ENCODE measurements at places on chromosomes 13 and 19.

GRCh38 chr19:17346109-17346671 lies 8.8 kb downstream of the GTPBP3 start:
- DNase-seq: no peak

- no peak for DNase-seq
These were observed 19.7 kb upstream of the EHD2 start for GRCh38 chr19:47693489-47693888.

DNA sequence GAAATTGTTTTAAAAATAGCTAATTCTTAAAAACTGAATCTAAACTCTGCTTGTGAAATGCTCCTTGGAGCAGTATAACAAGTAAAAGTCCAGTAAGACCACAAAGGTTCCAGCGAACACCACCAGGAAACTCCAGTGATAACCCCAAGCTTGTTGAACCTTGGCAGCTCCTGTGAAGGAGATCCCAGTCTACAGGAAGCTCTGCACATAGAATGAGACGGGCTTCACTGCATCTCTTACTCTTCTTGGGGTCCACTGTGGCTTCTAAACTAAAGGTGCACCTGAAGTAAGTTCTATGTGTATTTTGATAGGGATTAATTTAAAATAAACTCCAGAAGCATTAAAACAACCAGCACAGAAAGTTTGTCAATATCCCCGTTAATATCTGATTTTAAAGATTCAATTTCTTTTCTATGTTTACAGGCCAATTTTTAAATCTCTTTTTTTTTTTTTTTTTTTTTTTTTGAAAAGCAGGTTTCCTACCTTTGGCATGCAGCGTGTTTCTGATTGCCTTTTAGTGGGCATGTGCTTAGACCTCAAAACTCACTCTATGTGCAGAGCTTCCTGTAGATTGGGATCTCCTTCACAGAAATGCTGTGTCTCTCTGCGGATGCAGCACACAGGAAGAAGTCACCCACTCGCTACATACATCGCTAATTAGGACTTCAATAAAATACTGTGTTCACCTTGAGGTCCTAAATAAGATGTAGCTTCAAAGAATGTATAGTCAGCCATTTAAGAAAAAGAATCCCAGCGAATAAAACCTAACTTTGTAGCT lies 508.5 kb downstream of the KLF12 start:
- no peak for DNase-seq

GRCh38 chr13:59459972-59460371 lies 703.8 kb downstream of the DIAPH3 start:
- no peak for DNase-seq

- DNase-seq: no peak
These were observed 47.7 kb upstream of the ATP12A start for GRCh38 chr13:24632382-24633121.

DNA sequence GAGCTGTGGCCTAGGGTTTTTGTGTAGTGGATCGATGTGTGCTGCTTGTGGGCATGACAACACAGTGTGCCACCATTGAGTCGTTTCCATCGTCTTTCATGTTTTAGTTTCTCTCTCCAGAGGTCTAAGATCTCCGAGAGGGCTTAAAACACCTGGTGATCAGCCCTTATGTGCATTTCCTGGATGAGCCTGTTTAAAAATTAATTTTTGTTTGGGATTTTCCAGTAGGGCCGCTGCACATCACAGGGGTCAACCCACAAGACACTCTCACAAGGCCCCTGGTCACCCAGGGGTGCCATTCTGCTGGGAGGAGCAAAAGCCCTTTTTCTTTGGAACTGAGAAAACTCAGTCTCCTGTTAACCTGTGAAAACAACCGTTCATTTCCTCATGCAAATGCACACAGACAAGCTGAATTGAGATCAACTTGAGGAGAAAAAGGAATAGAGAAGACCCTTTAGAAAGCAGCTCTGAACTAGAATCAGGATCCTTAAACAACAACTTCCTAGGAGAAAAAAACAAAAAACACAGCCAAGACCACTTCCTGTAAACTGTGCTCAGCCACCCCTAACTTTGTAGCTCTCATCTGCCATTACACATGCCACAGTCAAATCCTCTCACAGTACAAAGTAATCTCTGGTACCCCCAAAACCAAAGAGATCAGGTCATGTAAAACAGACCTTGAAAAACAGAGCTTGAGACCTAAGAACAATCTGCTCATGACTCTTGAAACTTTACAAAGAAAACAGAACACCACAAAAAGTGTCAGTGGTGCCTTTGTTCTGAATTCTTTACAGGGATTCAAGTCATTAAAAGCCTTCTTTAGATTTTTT lies 8.3 kb upstream of the MTRF1 start:
- DNase-seq: no peak

DNA sequence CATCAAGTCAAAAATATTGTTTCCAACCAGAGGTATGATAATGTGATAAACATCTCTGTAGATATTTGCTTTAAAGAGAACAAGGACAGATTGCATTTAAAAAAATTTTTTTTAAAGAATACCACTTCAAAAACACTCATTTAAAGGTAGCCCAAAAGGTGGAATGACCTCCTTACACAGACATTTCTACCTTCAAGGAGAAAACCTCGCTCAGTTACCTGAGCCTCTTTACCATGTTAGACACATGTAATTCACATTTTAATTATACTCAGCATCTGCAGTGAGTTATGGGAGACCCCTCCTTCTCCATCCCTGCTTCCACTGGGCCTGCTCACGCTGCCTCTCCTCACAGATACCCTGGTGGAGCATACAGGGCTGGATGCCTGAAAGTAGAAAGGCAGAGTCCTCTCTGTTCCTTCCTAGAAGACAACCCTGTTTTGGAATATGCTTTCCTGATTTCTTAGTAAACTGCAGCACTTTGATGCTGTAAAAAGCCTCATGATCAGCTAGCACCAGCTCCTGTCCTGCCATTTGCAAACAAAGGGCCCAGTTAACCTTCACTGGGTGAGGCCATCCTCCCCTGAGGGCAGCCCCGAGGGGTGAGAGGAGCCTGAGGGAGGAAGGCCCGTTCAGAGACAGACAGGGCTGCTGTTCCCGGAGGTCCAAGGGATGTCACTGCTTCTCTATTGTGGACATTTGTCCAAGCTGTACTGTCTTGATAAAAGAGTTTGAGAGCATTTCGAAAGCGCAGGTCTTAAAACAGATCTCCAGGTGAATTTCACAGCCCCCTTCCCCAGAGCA lies 117.8 kb downstream of the IRS2 start:
- no peak for DNase-seq

DNA sequence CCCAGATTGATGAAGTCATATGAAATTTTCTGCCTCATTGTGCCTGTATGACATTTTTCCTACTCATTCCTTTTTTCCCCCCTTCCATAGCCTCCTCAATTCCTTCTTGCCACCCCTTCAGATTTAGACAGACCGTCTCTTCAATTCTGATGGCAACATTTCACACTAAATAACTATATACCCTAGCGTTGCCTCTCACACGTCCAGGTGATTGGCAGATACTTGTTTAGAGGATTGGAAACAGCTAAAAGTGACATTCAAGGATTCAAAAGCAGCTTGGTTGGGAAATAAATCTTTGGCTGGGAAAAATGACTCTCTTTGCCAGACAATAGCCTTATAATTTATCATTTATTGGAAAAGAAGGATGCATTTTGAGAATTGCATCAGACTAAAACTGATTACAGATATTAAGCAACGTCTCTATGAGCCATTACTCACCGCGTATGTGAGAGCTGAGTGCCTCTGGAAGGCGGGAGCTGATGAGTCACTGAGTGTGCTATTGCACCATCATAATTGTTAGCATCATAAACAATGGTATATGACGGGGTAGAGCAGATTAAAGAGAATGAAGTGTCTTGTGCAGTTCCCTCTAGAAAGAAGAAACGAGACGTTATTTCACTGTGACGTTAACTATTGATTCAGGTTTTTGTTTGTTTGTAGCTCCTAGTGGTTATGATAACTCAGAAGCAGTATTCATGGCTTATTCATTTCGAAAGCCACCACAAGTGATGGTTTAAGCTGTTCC lies 61.1 kb upstream of the FAM216B start:
- peak; percentile 44 for DNase-seq

- DNase-seq: no peak
These were observed 763 bp downstream of the FXYD7 start for GRCh38 chr19:35143818-35144217.

DNA sequence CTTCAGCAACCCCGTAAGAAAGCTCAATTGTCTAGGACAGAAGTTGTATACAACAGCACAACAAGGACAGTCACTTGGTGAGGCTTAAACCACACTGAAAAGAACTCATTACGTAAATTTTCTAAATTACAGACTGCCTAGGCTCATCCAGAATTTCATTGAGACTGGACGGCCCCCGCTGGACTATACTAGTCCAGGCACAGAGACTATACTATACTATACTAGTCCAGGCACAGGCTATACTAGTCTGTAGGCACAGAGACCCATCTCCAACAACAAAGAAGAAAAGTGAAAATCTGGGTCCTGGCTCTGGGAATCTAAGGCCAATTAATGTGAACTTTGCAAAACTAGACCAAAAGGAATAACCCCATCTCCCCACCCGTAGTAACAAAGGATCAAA lies 700 bp downstream of the ZNF816 start:
- no peak for DNase-seq

GRCh38 chr19:23526302-23526701 lies 131.0 kb upstream of the ZNF91 start:
- DNase-seq: no peak

DNA sequence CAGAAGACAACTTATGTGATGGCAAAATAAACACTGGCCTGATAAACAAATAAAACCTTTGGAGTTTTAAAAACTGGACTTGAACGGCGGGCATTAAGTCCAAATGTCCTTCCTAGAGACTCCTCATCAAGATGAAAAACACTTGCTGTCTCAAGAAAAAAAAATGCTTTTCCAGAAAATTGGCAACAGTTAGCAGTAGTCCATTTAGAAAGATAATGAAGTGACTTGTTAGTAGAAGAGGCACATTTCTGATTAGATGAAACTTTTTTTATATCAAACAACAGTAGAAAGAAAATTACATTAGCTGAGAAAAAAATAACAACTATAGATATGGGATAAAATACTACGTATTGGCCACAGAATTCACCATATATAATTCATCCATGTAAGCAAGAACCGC lies 1750.7 kb upstream of the PCDH20 start:
- no peak for DNase-seq

- DNase-seq: peak; percentile 30
These were observed 460.3 kb upstream of the KLHL1 start for GRCh38 chr13:70568571-70568970.

- DNase-seq: no peak
These were observed 298.4 kb downstream of the SLITRK6 start for GRCh38 chr13:85500696-85501256.

- no peak for DNase-seq
These were observed 437.6 kb downstream of the HS6ST3 start for GRCh38 chr13:96527497-96527896.

DNA sequence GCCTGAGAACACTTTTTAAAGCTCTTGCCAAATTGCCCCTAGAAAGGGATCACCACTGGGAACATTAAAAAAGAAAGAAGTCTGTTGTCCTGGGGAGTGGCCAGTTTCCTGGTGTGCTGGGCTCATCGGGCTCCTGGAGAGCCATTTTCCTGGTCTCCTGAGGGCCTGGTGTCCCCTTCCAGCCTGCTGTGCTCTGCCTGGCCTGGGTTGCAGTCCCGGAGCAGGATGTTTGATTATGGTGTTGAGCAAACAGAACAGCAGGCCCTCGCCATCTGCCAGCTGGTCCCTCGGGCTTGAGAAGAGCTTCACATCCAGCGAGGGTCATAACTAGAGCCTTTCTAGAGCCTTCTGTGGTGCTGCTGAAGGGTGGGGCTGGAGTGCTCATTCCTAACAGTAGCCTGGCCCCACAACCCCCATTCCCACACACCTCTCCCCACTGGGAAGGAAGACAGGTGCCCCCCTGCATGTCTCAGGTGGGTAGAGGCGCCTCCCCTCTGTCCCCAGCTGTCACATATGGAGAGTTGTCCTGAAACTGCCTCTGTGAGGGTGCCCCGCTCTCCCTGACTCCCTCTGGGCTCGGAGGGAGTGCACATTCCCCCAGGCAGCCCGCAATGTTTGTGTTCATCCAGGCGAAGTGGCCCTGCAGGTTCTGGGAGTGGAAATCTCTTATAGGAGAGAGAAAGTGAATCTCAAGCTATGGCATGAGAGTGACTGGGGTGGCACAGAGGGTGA lies 151.1 kb downstream of the SIPA1L3 start:
- DNase-seq: no peak

DNA sequence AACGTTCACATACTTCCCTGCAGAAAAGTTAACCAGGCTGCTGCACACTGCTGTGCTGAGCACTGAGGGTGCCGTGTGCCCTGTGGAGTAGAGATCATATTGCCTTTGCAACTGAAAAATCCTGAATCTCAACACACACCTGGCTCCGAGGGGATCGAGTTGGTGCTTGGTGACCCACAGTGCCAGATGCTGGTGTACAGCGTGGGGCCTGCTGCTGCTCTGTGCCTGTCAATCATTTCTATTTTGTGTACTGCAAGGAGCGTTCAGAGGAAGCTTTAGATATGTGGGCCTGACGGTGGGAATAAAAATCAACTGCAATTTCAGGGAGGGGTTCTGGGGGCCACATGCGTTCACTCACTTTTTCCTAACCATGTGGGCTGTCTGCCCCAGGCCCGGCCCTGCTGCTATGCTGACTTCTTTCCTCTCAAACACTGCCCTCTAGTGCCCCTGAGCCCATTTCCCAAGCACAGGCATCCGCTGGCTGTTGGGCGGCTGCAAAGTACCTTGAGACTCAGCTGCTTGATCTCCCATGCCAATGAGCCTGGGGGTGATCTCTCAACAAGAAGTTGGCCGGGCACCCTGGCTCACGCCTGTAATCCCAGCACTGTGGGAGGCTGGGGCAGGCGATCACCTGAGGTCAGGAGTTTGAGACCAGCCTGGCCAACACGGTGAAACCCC lies 9.7 kb upstream of the LENG8 start:
- DNase-seq: no peak

DNA sequence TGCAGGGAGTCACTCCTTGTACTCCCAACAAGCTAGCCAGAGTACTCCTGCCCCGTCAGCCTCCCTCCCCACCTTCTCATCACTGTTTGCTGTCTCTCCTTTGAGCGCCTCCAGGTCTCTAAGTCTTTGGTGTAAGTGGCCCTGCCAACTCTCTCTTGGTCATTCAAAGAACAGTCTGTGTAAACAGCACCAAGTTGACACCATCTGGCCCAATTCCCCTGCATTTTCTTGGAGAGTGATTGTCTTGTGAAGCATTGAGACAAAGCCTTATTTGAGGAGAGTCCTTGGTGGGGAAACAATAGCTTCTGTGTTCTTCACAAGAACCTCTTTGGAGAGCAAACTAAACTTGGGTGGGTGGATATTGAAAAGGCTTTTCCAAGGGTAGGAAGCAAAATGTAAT lies 114.6 kb upstream of the RNF113B start:
- no peak for DNase-seq

- DNase-seq: no peak
These were observed 15.7 kb upstream of the IGFL4 start for GRCh38 chr19:46056536-46056935.
